ENCODE measurements at places on chromosomes 4 and X. TPM values are rescaled to one million over a fixed set of nuclear protein-coding genes. Genes with fewer than 3 reads are reported as not detected.

- no peaks in the 10 kb centered on the region for H3K4me1 ChIP-seq
- no peaks in the 10 kb centered on the region for H3K36me3 ChIP-seq
- DNase-seq = no peak
- no peak overlapping the region for H3K4me3 ChIP-seq
Observed at GRCh38 chr4:186749611-186750281, 26.1 kb upstream of the FAT1 start.

ASB9 gene
- not detected for total RNA-seq

DNA sequence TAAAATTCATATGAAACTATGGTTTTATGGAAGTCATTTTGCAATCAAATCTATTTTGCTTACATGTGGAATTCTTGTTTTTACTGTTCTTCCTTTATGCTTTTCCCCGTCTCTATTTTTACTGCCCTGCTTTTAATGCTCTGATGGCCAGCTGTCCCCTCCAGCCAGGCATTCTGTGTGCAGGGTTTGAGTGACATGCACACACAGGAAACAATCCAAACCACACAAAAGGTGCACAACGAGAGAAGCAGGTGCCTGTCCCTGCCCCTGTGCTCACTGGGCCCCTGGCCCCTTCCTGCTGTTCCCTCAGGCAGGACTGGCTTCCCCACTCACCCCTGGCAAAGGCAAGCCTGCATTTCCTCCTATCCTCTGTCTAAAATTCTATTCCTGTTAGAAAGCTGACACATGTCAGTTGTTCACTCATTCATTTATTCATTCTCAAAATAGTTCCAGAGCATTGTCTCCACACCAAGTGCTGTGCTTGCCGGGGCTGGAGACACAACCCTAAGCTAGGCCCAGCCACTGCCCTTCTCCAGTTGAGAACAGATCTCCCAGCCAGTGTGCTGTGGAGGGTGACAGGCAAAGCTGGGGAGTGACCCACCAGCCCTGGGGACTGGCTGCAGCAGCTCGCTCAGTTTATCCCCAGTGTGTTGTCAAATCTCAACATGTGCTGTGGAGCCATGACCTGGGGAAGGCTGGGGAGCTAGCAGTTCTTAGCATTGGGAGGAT, 346.3 kb downstream of the FBXW7 start:
- H3K27me3 ChIP-seq = peaks cover 10% of the 10 kb centered on the region
- no peak overlapping the region for H3K27ac ChIP-seq
- H3K4me3 ChIP-seq = no peak overlapping the region
- no peaks in the 10 kb centered on the region for H3K36me3 ChIP-seq
- peaks cover 4% of the 10 kb centered on the region for H3K4me1 ChIP-seq

- peak overlapping the region; percentile 33 for H3K27ac ChIP-seq
- no peak for DNase-seq
- H3K4me1 ChIP-seq = peaks cover 12% of the 10 kb centered on the region
Observed at GRCh38 chr4:102586002-102586643, 85.0 kb downstream of the NFKB1 start.

DNA sequence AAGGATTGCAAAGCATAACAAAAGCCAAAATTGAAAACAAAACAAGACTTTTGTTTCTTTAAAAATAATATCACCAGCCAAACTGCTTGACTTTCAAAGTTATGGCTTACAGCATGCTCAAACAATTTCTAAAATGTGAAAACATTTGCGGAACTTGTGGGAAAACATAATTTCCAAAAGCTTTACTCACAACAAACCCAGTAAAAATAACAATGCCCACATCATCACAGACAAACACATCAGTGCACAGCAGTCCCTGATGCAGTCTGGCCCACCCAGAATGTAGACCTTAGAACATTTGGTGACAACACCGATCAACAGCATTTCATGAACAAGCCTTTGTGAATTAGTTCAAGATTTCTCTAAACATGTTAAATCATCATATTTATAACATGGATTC, 98.9 kb downstream of the ARHGAP6 start:
- H3K4me1 ChIP-seq = no peaks in the 10 kb centered on the region
- H3K27ac ChIP-seq = no peak overlapping the region
- H3K36me3 ChIP-seq = no peaks in the 10 kb centered on the region
- DNase-seq = no peak
- no peak overlapping the region for H3K4me3 ChIP-seq
- no peaks in the 10 kb centered on the region for H3K27me3 ChIP-seq

DNA sequence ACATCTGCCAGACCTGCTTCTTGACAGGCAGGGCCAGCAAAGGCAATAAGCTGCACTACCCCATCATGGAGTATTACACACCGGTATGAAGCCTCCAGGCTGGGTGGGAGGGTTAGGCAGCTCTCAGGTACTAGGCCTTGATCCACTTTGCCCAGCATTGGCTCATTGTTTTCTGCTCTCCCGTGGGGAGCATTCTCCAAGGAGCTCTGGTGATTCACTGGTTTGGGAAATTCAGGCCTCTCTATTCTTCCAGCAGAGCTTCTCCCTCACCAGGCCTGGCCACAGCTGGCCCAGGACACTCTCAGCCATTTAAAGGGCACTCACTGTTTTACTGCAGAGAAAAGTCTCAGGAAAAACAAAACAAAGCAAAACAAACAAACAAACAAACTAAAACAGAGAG, 33.0 kb downstream of the DRP2 start:
- H3K4me1 ChIP-seq = no peaks in the 10 kb centered on the region
- no peak for DNase-seq
- no peak overlapping the region for H3K27ac ChIP-seq
- H3K27me3 ChIP-seq = no peaks in the 10 kb centered on the region

DNA sequence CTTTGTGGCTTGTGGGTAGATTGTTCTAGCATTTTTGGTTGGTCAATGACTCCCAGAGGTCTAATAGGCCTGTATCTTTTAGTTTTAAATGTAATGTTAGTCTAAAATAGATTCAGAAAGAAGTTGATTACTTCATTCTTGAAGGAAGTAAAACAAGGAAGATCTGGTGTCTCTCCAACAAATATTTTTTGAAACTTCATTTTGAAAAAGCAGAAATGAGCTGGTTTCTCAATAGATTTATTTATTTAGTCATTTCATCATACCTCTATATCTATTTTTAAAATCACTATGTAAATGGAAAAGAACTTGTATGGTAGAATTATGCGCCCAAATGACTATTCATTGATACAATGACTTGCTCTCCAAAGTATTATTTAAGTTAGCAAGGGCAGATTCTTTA, 7.2 kb downstream of the HTR2C start:
- DNase-seq = no peak
- H3K4me1 ChIP-seq = no peaks in the 10 kb centered on the region
- H3K4me3 ChIP-seq = no peak overlapping the region
- no peak overlapping the region for H3K27ac ChIP-seq

DNA sequence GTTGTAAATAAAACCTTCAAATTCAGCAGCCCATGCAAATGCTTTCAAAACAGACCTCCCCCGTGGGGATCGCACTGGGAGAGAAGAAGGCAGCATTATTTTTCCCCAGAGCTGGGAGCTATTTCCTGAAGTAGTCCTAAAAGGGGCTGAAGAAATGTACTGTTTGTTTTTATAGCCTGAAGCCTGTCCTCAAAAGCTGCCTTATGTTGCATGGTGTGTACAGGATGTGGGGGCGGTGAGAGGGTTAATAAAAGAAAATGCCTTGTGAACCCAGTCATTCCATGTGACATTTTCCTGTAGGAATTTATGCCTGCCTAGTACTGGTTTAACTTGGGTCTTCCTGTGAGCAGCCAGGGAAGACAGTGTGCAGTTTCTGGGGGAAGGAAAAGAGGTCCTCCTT, 144.1 kb downstream of the SOWAHB start:
- H3K27ac ChIP-seq = no peak overlapping the region
- H3K4me3 ChIP-seq = no peak overlapping the region
- no peak for DNase-seq
- H3K4me1 ChIP-seq = no peaks in the 10 kb centered on the region
